ENCODE measurements at places on chromosomes 2 and 18.

- no peak for DNase-seq
These were observed 58.6 kb downstream of the SP110 start for GRCh38 chr2:230161184-230161583.

GRCh38 chr2:3253913-3254441 lies 123.6 kb downstream of the EIPR1 start:
- no peak for DNase-seq

DNA sequence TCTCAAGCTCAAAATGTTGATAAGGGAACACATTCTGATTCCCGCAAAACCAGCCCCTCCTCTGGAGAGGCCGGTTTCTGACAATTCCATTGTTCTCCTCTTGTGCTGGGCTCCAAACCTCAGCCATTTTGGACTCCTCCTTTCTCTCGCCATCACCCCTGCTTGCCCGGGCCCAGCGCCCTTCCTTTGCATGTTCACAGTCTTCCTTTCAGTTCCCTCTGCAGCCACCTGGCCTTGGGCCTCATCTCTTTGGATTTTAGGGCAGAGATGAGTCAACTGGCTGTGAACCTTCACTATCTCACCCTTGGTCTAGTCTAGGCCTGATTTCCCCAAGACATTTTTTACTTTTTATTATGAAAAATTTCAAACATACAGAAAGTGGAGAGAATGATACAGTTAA lies 155.9 kb upstream of the MAP3K20 start:
- no peak for DNase-seq

GRCh38 chr2:238136820-238137537 lies 1.5 kb upstream of the KLHL30 start:
- DNase-seq, result no peak

DNA sequence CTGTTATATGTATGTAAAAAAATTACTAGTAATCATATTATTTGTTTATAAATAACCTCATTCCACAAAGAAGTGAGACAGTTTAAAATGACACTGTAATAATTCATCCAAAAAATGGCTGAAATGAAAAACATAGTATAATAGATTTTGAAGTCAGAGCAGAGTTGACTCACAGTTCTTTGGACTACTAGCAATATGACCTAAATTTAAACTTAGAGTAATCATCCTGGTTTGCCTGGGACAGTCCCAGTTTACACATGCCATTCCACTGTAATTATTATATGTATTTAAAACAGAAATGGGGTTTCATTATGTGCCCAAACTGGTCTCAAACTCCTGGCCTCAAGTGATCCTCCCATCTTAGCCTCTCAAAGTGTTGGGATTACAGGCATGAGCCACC lies 48.3 kb downstream of the CCDC88A start:
- no peak for DNase-seq

DNA sequence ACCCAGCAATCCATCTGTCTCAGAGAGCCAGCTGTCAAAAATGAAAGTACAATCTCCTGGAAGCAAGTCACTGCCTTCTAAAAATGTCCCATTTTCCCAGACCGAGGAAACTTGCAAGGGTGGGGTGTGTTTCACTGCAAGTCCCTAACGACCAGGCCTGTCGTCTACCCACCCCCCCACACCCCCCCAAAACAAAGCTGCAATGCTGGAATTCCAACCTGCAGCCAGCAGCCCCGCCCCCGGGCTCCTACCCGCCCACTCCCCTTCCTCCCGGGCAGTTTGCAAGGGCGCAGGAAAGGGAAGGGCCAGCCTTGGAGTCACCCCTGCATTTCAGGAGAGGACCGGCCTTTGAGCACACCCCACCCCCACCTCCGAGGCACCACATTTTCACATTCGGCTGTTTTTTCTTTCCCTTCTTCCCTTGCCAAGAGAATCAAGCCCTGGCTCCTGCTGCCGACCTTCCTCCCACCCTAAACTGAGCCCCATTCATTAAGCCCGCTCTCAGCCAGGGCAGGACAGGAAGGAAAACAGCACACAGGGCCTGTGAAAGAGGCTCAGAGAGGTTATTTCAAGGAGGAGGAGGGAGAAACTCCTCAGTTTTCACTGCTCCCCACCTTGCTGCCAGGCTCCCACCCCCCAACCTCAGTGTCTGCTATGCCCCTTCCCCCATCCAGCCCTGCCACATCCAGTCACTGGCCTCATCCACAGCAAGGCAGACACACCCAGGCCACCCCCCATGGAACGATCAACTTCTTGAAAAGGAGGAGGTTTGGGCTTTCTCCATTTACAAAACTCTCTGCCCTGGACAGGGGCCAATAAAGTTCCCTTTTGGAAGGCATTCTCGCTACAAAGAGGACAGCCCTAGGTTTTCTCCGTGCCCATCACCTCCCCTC lies 11.3 kb downstream of the SMAD7 start:
- DNase-seq, result no peak

GRCh38 chr2:17935242-17935885 lies 56.9 kb downstream of the KCNS3 start:
- DNase-seq, result no peak

DNA sequence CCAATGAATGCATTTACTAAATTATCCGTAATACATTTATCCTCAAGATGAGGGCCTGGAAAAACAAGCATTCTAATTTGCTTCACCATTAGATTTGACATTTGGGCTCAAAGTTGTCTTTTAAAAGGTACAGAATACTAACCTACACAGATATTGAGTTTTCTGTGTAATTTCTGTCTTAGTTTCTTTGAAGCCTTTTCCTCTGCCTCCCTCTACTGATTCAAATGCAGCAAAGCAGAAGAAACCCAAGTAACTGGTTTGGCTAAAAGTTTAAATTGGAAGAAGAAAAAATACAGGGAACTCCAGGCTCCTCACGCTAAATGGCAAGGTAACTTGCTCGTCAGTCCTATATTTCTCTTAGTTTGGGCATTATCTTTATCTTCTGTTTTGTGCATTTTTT lies 53.3 kb upstream of the SLC5A7 start:
- no peak for DNase-seq

DNA sequence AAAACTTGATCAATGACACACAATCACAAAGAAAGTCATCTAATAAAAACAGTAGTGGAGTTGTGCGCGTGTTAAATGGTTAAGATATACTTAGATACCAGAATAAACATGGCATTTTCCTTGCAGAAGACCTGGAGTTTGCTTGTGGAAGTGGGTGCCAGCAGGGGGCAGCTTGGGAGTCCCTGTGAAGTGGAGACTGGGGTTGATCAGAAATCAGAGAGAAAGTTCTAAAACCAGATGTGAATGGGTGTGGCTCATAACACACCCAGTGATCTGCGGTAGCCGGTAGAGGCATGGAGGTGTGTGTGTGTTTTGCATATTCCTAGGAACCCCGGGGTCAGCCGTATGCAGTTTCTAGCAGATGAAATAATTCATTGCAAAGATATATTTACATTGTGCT lies 300.1 kb upstream of the TRIB2 start:
- peak; percentile 29 for DNase-seq

DNA sequence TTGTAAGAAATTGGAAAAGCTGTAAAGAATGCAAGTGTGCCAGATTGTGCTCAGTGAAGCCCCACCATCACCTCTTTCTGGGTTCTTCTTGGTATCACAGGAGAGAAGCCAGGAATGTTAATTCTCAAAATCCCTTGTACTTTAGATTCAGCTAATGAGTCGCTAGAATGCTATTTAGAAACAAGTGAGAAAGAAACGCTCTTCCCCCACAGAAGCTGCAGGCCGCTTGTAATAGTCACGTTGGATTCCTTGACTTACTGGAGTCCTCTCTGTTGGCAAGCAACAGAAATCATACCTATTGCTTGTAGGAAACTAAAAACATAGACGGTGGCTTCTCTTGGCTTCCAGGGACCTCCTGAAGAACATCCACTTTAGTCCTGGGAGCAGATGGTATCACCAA lies 375.6 kb upstream of the LRATD1 start:
- DNase-seq, result no peak

- DNase-seq, result no peak
These were observed 131.7 kb downstream of the MYCN start for GRCh38 chr2:16071865-16072637.

- no peak for DNase-seq
These were observed 7.9 kb upstream of the CKAP2L start for GRCh38 chr2:112772322-112772721.

DNA sequence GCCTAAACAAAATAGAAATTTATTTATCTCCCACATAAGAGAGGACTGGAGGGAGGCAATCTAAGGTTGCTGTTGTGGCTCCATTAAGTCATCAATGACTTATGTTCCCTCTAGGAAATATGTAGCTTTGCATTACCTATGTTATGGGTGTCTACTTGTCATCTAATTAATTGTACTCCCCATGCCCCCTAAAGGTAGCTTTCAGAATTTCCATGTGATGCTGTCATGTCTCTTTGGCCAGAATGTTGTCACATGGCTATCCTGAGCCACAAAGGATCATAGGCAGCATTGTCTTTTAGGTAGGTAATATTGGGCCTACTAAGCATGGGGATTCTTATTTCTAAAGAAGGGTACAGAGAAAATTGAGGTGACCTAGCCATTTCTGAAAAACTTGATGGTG lies 935.6 kb upstream of the FANCL start:
- no peak for DNase-seq

GRCh38 chr18:75391279-75392225 lies 36.0 kb downstream of the SMIM21 start:
- no peak for DNase-seq

- no peak for DNase-seq
These were observed 39.1 kb downstream of the CALCRL start for GRCh38 chr2:187408926-187409325.

- DNase-seq, result no peak
These were observed 31.8 kb downstream of the TMEM17 start for GRCh38 chr2:62474176-62474575.
